Bone marrow (tissue), 2 donors: ENCODE measurements at places on chromosomes 1 and 21.
A peak's percentile ranks its signal among the peaks of the same experiment; 100 is the strongest.

GRCh38 chr1:185823467-185823866, 89.3 kb downstream of the HMCN1 start:
- DNase-seq: no peak

- DNase-seq: no peak
Observed at GRCh38 chr21:34890724-34891612, 158.1 kb downstream of the RUNX1 start.

GRCh38 chr21:31142600-31142999, 104.3 kb upstream of the KRTAP19-8 start:
- no peak for DNase-seq

DNA sequence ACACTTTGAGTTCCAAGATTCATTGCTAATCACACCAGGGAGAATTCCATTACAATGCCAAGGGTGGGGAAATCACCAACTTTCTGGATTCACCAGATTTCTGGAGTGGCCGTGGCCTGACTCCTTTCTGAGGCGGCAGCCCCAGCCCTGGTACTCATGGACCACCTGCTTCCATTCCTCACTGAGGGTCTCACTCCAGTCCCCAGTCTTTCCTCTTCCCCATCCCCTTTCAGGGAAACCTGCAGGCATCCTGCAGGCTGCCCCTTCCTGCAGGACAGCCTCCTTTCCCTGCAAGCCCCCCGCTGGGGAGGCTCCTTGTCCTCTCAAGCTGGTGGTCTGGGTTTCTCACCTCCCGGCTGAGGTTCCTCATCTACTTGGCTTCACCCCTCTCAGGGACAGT, 12.7 kb upstream of the CDK18 start:
- DNase-seq: no peak

- DNase-seq: no peak
Observed at GRCh38 chr1:64073705-64074104, 129.7 kb upstream of the UBE2U start.

DNA sequence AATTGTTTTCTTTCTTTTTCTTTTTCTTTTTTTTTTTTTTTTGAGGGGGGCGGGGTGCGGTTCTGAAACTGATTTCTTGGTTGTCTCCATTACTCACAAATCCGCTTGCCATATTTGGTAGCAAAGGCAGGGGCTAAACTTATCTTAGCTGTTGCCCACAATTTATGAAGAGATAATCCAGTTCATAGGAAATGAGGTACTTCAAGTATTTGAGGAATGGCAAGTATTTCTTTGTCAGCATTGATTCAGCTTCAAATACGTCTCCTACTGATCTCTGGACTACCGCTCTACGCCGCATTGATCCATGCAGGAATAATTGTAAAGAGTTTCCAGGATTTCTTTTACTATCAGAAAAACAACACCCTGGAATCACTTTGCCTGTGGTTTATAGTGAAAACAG, 289.2 kb upstream of the DPYD start:
- DNase-seq: no peak

DNA sequence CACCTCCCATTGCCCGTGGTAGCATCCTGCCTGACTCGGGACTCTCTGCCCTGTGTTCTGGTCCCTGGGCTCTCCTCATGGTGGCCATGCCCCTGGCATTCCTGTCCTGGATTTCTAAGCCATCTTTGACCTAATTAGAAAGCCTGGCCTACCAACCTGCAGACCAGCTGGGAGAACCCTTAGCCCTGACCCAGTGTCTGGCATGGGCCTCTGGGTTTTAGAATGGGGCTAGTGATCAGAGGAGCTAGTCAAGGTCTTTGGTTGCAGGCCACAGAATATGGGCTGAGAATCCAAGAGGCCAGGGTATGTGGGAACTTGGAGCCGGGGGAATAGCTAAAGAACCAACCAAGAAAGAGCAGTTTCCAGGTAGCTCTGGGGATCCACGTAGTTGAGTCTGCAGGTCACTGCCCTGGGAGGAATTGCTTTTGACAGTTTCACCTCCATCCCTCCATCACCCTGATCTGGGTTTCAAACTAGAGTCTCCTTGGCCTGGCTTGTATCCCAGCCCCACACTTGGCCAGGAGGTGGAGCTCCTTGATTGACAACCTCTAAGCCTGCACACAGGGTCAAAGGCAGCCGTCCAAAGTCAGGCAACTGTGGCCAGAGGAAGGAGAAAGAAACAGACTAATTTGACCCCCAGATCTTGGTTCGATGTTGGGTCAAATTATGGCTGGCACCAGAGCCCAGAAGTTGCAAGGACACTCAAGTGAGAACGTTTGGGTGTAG, 54.7 kb upstream of the ABCG1 start:
- peak; percentile 57 for DNase-seq

GRCh38 chr1:225771661-225772322, 5.8 kb upstream of the SRP9 start:
- no peak for DNase-seq

- DNase-seq: no peak
Observed at GRCh38 chr1:119011706-119012105, 23.6 kb upstream of the TBX15 start.

DNA sequence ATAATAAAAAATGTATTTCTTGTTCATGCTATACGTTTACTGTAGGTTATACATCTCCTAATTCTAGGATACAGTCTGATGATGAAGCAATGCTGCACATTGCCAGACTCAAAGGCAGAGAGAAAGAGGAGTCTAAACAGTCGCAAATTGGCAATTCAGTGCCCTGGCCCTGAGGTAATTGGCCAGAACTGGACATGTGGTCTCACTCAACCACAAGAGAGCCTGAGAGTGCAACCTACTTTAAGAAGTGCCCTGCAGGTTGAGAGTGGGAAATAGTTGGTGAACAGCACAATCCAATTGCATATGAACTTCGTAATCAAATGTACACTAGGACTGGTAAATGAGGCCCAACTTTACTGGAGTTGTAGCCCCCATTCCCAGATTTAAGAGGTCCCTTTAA, 5.0 kb upstream of the SLC35A3 start:
- no peak for DNase-seq

DNA sequence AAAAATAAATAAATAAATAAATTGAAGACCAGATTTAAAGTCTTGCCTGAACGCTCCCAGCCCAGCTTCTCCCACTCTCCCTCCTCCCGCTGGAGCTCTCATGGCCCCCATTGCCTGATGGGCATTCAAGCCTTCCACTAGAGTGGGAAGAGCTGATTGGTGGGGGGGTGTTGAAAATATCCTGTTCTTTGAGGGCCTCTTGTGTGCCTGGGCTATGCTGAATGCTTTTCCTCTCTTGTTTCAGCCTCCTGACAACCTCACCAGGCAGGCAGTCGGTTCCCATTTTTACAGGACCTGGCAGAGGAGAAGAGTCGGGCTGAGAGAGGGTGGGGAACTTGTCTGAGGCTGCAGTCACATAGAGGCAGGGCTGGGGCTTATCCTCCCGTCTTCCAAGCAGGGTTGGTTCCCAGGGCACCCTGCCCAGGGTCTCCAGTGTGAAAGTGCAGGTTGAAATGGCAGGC, 59.2 kb upstream of the SSBP3 start:
- DNase-seq: no peak

DNA sequence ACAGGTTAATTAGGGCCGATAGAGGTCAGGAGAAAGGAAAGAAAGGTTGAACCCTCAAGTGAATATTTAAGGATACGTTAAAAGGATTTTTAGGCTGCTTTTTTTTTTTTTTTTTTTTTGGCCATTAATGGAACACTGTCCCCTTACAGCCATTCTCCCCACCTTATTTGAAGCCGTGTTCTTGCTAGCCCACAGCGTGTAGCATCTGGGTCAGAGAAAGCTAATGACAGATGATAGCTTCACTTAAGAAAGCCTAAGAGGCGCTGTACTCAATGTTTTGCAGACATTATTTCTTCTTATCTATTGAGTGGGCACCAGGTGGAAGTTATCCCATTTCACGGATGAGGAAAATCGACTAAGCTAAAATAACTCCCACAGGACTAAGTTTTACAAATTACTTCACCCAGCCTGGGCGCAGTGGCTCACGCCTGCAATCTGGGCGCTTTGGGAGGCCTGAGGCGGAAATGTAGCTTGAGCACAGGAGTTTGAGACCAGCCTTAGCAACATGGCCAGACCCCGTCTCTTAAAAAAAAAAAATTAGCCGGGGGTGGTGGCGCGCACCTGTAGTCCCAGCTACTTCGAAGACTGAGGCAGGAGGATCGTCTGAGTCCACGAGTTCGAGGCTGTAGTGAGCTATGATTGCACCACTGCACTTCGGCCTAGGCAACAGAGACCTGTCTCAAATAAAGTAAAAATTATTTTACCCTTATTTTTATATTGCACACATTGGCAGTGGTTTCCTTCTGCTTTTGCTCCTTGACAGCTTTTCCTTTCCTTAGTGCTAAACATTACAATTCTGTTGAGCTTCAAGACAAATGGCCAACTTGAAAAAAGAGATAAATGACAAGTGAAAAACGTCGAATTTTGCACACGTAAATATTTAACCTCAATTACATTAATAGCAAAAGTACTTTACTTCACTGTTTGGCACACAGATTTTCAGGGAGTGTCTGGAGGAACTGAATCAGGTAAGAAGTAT, 1.1 kb upstream of the PHTF1 start:
- peak; percentile 46 for DNase-seq
